Cardiac muscle cell (in vitro differentiated cells and primary cell): ENCODE measurements at places on chromosomes 7 and 10. TPM values are rescaled to one million over a fixed set of nuclear protein-coding genes. Genes with fewer than 3 reads are reported as not detected.

- peak; percentile 40 for DNase-seq
Measured at GRCh38 chr7:139774376-139774775, 3.4 kb downstream of the HIPK2 start.

- DNase-seq = no peak
Measured at GRCh38 chr7:1253681-1254181, 21.1 kb downstream of the UNCX start.

The PRLHR gene
- not detected in 2 replicates for total RNA-seq

DNA sequence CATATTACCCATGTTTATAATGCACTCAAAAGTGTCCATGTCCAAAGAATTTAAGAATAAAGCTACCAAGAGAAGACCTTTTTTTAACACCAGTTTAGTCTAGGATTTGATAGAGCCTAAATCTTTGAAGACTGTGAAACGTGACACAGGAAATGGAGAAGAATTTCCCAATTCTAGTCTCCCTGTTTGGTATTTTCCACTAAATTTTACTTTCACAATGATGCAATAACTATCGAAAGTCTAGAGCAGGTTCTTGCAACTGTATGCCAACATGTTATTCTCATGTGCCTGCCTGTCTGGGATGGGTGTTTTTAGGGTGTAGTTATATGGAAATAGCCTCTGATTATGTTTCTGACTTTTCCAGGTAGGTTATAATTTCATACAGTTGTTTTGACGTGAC, 6.9 kb upstream of the MXI1 start:
- DNase-seq = peak; percentile 15

The MMP21 gene
- 0.32 TPM in 1 of 2 replicates, not detected in the other for total RNA-seq

- DNase-seq = no peak
Measured at GRCh38 chr7:89401099-89401498, 605.6 kb upstream of the TEX47 start.

The TMEM270 gene
- not detected in 2 replicates for total RNA-seq

GRCh38 chr7:127578711-127579275, 6.6 kb downstream of the GCC1 start:
- DNase-seq = no peak

The AOC1 gene
- total RNA-seq = 0.06 TPM in 1 of 2 replicates, not detected in the other

GRCh38 chr7:139482662-139483466, 609 bp downstream of the KLRG2 start:
- peak; percentile 56 for DNase-seq

- no peak for DNase-seq
Measured at GRCh38 chr10:98338318-98338717, 70.3 kb upstream of the LOXL4 start.

The CNNM1 gene
- total RNA-seq = 2.2 and 2.8 TPM in 2 replicates

GRCh38 chr10:109821672-109822071, 101.6 kb downstream of the XPNPEP1 start:
- DNase-seq = no peak

DNA sequence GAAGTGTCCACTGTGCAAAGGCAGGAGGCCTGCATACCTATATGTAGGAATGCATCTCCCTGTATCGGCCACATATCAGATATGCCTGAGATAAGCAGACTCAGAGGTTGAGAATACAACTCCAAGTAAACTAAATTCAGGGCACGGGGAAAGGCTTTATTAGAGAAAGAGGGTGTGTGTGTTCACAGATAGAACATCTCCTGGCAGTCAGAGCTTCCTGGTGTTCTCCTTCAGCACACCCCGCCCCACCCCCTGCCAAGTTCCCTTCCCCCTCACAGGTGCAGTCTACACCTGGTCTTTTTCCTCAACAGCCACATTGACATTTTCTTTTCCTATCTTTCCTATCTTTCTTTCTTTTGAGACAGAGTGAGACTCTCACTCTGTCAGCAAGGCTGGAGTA, 17.1 kb downstream of the GBX1 start:
- DNase-seq = no peak

The CEP55 gene
- 2.8 and 23.8 TPM in 2 replicates for total RNA-seq

DNA sequence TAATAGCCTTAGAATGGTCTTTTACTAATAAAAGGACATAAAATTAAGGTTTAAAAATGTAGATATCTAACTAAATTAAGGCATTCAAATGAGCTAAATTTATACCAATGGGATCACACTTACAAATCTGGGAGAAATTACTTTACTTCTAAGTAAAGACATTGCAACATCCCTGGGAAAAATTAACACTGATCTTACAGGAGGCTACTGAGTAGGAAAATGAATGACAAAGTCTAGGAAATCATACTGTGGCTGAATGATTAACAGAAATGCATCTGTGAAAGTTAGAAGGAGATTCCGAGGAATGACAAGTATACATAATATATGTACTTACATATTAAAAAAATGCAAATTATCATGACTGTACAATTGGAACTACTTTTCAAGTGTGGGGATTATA, 38.3 kb downstream of the CACNA2D1 start:
- DNase-seq = no peak

- DNase-seq = no peak
Measured at GRCh38 chr7:158063850-158064610, 523.6 kb downstream of the PTPRN2 start.

DNA sequence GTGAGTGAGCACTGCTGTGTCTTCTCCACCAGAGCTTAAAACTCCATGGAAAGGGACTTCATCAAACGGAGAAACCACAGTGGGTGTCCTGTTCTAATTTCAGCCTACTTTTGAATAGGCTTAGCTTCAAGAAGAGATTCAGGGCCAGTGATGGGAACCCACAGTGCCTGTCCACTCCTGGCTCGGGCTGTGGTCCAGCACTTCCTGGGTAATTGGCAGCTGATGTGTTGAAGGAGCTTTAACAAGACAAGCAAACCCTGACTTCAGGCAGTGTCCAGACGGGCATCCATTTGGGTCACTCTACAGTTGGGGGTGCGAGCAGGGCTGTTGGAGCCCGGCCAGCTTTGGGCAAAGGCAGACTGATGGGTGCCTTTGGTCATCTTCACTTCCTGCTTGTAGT, 14.5 kb downstream of the VWC2 start:
- no peak for DNase-seq

GRCh38 chr10:51857305-51857704, 157.9 kb upstream of the CSTF2T start:
- DNase-seq = no peak

DNA sequence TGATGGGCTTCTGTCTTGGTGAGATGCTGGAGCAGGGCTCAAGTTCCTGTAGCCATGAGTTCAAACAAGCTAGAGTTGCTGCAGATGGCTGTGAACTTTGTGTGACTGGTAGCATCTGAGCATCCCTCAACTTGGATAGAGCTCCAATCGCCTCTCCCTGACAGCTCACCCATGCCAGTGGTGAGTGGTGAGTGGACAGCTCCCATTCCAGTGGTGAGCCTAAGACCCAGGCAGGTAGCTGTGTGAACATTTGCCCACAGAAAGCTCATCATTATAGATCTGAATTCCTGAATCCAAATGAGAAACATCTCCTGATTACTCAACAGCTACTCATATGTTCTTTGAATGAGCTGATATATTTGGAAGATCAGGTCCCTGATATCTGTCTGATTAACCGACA, 25.3 kb downstream of the STEAP1B start:
- no peak for DNase-seq

DNA sequence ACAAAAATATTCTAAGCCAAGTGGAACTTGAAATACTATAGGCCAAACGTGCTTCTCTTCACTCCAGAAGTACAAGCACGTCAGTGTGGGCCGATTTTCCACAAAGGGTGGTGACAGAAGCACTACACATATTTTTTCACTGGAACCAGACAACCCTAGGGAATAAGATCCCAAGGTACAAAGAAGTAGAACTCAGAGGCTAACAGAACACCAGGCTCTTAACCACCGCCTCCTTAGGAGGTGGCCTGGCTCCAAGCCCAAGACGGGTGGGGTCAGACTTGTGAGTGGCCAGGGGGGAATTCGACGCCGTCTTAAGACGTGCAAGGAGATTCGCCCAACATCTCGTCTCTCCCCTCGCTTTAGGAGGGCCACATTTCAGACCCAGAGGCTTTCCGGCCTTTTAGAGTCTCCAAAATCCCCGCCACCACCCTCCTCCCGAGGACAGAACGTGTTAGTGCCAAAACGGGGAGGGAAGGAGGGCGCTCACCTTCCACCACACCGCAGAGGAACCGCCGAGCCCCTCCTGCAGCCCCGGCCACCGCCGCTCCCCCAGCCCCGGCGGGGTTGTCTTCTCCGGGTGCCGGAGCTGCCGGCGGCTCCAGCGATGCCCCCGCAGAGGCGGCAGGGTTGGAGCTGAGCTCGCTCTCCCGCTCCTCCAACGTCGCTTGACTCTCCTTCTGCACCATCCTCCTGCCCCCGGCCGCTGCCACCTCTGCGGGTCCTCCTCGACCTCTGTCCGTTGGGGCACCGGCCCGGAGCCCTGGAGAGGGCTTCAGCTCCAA, 716 bp downstream of the OGA start:
- DNase-seq = peak; percentile 97

The GRID2IP gene
- total RNA-seq = 0.07 and 0.24 TPM in 2 replicates

DNA sequence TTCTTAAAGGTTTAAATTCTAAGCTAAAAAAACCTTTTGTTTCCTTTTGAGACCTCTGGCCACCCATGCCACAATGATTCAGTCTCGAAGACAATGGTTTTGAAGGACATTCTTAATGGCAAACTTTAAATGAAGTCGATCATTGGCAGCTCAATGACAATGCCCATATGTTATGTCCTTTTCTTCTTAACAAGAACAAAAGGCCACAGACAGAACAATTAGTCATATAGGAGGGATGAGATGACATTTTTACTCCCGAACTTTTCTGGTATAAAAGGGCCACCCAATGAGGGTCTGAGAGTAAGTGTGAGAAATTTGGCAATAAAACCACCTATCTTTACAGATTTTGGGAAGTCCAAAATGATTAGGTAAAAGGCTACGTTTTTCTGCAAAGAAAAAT, at the start of gene NPS:
Gene NPS (plus strand): TSS at position 301 of the 400 bp plus-strand sequence. CDS start 60 bp downstream, at position 361.
- DNase-seq = no peak

The KMT2C gene
- 21.4 and 37.3 TPM in 2 replicates for total RNA-seq

GRCh38 chr10:102629661-102630614, 14.3 kb upstream of the TRIM8 start:
- peak; percentile 93 for DNase-seq

- no peak for DNase-seq
Measured at GRCh38 chr7:77879272-77879671, 80.7 kb downstream of the PHTF2 start.

GRCh38 chr10:21506351-21506750, 19.1 kb downstream of the SKIDA1 start:
- DNase-seq = no peak

DNA sequence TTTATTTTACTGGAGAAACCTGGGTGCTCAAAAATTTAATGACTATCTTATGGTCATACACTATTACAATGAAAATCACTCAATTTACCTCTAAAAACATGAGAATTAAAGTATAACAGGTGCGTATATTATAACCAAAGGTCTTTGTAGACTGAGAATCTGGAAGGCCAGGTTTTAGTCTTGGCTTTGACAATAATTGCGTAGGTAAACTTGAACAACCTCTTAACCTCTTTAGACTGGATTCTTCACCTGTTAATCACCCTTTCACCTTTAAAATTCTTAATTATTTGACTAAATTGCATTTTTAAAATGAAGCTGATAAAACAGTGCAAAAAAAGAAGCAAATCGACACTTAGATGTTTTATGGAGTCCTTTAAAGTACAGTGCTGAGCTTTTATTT, 156.1 kb downstream of the SEMA3E start:
- DNase-seq = no peak

- peak; percentile 38 for DNase-seq
Measured at GRCh38 chr10:28558923-28559508, 26.1 kb downstream of the WAC start.

DNA sequence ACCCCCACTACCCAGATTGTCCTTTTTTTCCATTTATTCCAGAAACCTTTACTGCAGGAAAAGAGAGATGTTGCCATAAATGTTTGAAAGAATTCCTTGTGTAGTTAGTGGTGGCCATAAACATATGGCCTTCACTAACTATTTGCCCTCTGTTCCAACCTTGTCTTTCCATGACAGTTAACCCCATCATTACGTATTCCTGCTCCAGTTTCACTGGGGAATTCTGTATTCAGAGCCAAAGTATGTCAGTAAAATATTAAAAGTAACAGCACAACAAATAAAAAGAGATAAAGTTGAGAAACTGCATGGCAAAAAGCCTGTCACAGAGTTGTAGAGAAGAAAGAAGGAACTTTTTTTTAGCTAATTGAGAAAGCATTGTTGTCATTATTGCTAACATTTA, 261.3 kb downstream of the BICC1 start:
- DNase-seq = peak; percentile 62

- peak; percentile 30 for DNase-seq
Measured at GRCh38 chr10:86979977-86980448, 11.7 kb downstream of the ADIRF start.

The TBXAS1 gene
- total RNA-seq = 0.83 and 4.1 TPM in 2 replicates

GRCh38 chr7:139570119-139570518, 46.6 kb downstream of the CLEC2L start:
- DNase-seq = no peak
